ENCODE measurements at places on chromosomes 7 and 10. TPM values are rescaled to one million over a fixed set of nuclear protein-coding genes. Genes with fewer than 3 reads are reported as not detected.

RASA4B gene
- total RNA-seq = 4.0 TPM

WDR91 gene
- total RNA-seq = 11.0 TPM

- H3K27ac ChIP-seq = no peak overlapping the region
- H3K4me1 ChIP-seq = no peaks in the 10 kb centered on the region
- H3K27me3 ChIP-seq = no peaks in the 10 kb centered on the region
- no peak for DNase-seq
Observed at GRCh38 chr10:61164458-61165160, 220.6 kb upstream of the RHOBTB1 start.

DNA sequence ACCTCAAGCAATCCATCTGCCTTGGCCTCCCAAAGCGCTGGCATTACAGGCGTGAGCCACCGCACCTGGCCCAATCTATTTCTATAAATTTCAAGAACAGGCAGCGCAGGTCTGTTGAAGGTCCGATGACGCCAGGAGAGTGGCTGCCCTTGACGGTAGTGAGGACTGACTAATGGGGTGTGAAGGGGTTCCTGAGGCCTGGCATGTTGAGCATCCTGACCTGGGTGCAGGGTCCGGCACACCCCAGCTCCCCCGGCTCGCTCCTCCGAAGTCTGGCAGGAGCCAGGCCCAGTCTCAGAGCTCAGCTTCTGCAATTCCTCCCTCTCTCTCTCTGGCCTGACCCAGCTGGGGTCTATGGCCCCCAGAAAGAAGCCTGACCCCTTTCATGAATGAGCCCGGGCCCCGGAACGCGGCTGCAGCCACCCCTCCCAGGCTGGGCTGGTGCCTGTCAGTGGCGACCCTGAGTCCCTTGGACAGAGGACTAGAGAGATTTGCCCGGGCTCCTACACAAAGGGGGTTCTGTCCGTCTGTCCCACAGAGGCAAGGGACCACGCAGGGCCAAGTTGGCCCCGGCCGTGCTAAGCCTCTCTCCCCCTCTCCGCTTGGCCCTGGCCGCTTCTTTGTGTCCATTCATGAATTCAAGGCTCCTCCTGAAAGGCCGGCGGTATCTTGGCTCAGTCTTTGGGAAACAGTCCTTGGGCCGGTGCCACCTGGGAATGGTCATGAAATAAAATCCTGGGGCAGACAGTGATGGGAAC lies 18.8 kb downstream of the MMD2 start:
- no peaks in the 10 kb centered on the region for H3K4me1 ChIP-seq
- no peaks in the 10 kb centered on the region for H3K36me3 ChIP-seq
- no peak for DNase-seq
- H3K27ac ChIP-seq = no peak overlapping the region
- peaks cover 6% of the 10 kb centered on the region for H3K27me3 ChIP-seq

GRCh38 chr10:71769279-71769823 lies 4.0 kb downstream of the VSIR start:
- H3K36me3 ChIP-seq = peaks cover 13% of the 10 kb centered on the region
- H3K27me3 ChIP-seq = no peaks in the 10 kb centered on the region

All from SJSA1 (cell line).